ENCODE measurements at places on chromosomes 16 and 17. TPM values are rescaled to one million over a fixed set of nuclear protein-coding genes. Genes with fewer than 3 reads are reported as not detected.

The IRX3 gene
- 2.0 TPM for total RNA-seq

The GAS2L2 gene
- total RNA-seq, result not detected

GRCh38 chr17:10197721-10198508 lies 491 bp downstream of the GAS7 start:
- no peak for DNase-seq

The CDH11 gene
- total RNA-seq, result 0.52 TPM

The SPEM1 gene
- total RNA-seq, result 0.32 TPM

- DNase-seq, result no peak
These were observed 10.1 kb downstream of the AMZ2 start for GRCh38 chr17:68257934-68258333.

GRCh38 chr16:81140930-81141780 lies 45.0 kb upstream of the GCSH start:
- peak; percentile 45 for DNase-seq

The NSRP1 gene
- 24.9 TPM for total RNA-seq

- DNase-seq, result no peak
These were observed 42.3 kb downstream of the WSB1 start for GRCh38 chr17:27336184-27336583.

The NAE1 gene
- total RNA-seq, result 123 TPM

GRCh38 chr17:7882629-7883028 lies 6.0 kb upstream of the CHD3 start:
- no peak for DNase-seq

DNA sequence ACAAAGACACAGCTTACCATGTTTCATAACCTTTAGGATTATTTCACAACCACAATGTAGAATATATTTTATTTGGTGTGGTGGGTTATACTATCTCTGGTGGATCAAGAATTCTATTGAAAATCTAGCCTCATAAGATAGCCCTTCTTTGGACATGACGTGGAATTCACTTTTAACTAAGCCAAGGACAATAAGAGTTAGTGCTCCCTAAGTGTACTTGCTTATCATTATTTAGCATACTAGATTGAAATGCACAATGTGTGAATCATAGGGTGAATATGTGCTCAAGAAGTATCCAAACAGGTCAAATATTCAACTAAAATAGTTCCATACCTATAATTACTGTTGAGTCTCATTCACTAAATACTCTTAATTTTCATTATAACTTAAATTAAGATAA lies 1179.5 kb upstream of the GOT2 start:
- no peak for DNase-seq

DNA sequence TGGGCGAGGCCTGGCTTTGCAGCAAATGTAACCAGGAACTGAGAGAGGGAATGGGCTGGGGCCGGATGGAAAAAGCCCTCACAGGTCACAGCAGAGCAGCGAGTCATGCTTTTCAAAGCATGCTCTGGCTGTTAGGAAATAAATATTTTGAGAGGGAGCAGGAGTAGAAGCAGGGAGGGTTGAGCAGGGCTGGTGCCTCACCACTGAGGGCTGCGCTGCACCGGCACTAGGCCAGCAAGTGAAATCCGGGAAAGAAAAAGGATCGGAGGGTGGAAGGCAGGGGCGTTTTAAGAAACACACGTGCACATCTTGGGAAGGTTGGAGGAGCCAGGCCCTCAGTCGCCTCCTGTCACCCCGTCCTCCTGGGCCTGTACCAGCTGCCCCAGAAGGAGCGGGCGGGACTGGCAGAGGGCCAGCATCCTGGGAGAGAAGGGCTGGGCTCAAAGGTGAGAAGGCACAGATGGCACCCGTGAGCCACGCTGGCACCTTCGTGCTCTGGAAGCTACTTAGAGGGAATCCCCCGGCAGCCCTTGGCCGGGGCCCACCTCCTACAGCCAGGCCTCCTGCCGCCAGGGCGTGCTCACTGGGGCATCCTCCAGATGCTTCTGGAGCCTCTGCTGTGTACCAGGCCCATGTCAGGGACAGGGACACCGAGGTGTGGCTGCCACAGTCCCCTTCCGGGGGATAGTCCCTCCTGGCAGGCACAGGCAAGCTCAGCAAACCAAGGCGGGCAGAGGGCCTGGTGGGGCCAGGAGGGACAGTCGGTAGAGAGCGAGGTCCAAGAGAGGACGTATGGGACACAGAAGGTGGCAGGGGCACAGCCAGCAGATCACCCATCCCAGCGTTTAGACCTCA lies 71.5 kb upstream of the PLCG2 start:
- no peak for DNase-seq

- DNase-seq, result no peak
These were observed 402.6 kb upstream of the C16orf82 start for GRCh38 chr16:26664086-26664485.

DNA sequence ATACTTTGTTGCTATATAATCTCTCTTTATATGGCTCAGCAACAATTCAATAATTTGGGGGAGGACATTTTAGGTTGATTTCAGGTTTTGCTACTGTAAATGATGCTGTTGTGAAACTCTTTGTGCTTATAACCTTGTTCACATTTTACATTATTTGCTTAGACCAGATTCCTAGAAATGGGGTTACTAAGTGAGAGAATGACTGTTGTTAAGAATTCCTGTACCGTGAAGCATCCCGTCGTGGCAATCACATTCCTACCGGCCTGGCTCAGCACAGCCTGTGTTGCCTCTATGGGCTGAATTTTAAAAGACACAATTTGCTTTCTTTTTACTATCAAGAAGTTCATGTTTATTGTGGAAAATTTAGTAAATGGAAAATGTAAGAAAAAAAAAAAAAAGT lies 31.4 kb downstream of the B9D1 start:
- DNase-seq, result no peak

DNA sequence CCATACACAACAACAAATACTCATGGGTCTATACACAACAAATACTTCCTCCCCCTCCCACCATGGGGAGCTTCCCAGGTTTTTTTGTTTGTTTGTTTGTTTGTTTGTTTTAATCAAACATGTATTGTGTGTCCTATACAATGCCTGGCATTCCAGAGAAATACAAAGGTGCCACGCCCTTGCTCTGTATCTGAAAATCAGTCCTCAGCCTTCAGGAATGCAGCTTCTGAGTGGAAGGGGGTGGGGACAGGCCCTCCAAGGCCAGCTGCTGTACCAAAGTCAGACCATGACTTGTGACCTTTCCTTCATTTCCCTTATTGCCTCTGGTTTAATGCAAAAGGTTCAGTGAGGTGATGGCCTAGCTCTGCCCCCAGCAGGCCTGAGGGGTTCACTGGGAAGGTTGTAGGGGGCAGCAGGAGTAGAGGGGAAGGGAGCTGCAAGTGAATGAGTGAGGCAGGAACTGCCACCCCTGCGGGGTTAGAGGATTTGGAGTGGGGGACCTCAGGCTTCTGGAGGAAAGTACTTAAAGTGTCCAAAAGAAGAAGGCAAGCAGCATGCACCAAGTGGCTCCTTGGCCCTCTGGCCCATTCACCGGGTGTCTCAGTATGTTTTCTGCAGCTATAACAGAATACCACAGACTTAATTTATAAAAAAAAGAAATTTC lies 105.2 kb downstream of the CLEC16A start:
- DNase-seq, result no peak

The MAF gene
- total RNA-seq, result 0.27 TPM

The CLDN7 gene
- 286 TPM for total RNA-seq

The MYL4 gene
- total RNA-seq, result 0.32 TPM

The TNFRSF13B gene
- total RNA-seq, result not detected
